CD4-positive, alpha-beta T cell treated with Interleukin-2 at 100 ng/mL for 4 hours (primary cell): ENCODE measurements at places on chromosomes 1 and 21.

GRCh38 chr1:201911826-201912571, 23.3 kb downstream of the SHISA4 start:
- DNase-seq, result no peak

DNA sequence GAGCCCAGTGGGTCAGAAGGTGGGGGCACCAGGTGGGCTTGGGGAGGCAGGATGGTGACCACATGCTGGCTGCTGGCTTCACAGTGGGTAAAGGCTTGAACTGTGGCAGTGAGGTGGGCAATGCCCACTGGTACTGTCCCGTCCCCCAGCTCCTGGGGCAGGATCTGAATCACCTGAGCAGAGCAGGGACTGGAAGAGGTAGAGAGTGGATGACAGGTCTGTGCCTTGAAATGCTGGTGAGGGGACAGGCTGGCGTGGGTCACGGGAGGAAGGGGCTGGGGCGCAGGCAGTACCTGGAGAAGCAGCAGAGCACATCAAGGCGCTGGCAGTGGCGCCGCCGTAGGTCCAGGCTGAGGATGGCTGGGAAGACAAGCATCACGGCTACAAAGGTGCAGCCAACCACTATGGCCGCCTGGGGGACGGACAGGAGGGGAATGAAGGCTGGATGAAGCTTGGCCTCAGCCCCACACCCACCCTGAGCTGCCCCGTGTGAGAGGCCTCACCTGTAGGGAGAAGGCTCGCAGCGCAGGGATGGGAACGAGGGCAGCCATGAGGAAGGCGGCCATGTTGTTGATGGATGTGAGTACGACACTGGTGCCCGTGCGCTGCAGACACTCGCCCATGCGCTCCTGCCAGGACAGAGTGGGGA, 14.9 kb downstream of the PTCH2 start:
- no peak for DNase-seq

DNA sequence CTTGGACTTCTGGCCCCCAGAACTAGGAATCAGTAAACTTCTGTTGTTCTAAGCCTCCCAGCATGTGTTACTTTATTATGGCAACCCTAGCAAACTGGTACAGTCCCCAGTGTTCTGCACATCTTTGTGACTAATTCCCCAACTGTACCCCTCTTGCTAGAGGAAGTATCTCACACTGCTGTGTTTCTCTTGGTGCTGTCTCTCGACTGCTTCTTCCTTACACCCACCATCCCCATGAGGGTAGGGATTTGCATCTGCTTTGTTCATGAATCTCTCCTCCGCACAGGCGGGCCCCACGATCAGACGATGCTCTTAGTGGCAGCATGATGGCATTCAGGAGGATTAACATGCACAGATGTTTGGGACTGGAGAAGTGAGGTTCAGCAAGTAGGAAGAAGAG, 46.7 kb downstream of the CLIC6 start:
- no peak for DNase-seq

DNA sequence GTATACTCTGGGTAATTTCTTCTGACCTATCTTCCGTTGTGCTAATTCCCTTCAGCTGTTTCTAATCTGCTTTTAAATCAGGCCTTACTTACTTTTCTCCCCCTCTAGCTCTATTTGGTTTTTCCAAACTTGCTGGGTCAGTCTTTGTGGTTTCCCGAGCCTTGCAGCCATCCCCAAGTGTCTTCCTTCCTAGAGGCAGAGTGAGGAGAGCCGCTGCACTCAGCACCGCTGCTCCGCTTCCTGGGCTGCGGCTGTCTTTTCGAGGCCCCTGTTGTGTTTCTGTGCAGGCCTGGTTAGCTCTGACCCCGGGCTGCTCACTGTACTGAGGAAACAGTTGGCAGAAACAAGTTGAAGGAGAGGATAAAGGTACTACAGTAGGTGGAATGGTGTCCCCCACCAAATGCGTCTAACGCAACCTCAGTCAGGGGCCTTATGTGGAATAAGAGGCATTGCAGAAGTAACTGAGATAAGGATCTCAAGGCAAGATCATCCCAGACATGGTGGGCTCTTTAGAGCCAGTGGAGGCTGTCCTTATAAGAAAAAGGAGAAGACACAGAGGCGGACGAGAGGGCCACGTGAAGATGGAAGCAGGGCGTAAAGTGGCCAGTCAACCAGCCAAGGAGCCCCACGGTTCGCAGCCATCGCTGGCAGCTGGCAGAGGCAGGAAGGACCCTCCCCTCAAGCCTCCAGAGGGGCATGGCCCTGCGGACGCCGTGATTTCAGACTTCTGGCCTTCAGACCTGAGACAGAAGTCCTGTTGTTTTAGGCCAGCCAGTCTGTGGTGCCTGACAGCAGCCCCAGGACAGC, 10.5 kb downstream of the WNT9A start:
- DNase-seq, result no peak

DNA sequence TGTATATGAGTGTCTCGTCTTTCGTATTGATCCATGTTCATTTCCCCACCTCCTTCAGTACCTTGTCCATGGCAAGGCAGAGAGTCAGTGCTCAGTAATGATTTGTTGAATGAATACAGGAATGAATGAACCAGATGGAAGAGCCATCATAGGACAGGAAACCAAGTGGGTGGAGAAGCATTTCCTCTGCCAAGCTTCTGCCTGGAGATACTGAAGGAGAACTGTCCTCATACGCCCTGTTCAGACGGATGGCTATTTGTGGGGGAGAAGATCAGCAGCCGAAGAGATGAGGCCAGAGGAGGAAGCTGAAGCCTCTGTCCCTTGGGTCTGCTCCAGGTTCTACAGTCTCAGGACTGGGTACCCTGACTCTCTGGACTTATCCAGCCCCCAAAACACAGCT, 5.8 kb downstream of the FAM43B start:
- DNase-seq, result no peak
